ENCODE measurements at places on chromosomes 1 and 21.

- DNase-seq = no peak
Observed at GRCh38 chr1:68352202-68352601, 97.6 kb downstream of the RPE65 start.

DNA sequence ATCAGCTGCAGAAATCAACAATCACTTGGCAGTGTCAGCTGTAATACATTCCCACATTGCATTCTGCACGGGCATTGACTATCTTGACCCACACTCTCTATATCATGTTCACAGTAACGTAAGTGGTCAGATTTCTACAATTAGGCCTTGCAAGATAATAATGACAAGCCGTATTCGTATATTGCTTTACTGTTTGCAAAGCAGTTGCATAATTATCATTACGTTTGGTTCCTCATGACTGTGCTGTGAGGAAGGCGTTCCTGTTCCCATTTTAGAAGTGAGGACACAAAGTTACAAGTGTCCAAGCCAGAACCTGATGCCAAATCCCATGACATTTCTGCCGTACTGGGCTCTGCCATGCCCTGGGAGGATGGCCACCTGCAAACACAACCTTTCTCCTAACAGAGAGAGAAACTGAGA is 53.5 kb upstream of the TARBP1 start:
- DNase-seq = no peak

- no peak for DNase-seq
Observed at GRCh38 chr1:33399375-33399774, 31.5 kb downstream of the PHC2 start.

GRCh38 chr1:42328916-42329496 is 6.0 kb downstream of the FOXJ3 start:
- no peak for DNase-seq

- no peak for DNase-seq
Observed at GRCh38 chr1:44788120-44788860, at the start of gene BEST4. Gene BEST4, minus strand, starts transcription at chr1:44788170. Its CDS starts 465 bp downstream, at chr1:44787705.

DNA sequence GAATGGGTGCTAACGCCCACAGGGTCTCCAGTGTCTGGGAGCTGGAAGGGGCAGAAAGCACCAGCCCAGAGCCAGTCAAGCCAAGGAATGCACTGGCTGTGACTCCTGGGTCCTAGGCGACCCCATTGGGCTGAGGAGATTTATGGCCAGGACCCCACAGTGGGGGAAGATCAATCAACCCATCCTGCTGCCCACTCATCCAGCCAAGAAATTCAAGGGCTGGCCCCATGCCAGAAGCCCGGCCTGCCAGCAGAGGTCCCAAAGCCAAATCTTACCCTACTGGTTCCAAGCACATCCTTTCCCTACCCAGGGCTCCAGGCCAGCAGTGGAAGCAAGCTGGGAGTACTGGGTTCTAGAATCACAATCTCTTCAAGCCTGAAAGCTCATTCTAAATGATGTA is 6.8 kb upstream of the PDZK1IP1 start:
- DNase-seq = no peak

GRCh38 chr1:218866507-218866906 is 307.2 kb upstream of the LYPLAL1 start:
- no peak for DNase-seq

DNA sequence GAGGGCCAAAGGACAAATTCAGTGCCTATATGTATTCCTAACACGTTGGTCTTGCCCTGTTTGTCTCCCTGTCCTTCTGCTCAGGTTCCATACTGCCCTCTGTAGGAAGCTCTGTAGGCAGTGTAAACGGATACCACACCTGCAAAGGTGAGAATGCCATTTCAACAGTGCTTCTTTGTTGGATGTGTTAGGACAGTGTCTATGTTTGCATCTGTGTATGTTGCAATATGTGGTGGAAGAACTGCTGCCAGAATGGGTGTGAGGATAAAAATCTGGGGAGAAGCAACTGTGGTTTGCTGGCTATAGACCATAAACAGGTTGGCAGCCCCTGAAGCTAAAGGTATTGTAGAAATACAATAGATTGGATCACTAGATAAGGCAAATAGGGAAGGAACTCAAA is 113.1 kb upstream of the BMP8A start:
- DNase-seq = peak; percentile 43

DNA sequence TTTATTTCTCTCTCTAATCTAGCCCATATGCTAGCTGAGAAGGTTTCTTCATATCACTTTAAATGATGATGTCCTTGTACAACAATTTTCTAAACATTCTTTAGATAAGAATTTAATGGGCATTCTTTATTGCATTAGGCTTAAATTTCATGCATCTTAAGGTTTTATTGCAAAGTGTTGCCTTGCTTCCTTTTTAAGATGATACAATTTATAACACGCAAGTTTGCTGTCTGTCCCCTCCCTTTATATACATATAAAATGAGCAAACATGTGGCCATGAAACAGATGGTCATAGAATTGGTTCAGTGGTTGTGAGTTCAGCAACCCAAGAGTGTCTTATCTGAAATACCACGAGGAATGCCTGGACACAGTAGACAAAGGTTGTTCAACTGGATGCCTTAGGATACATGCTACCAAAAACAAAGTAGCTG is 12.1 kb downstream of the NBPF3 start:
- DNase-seq = no peak

DNA sequence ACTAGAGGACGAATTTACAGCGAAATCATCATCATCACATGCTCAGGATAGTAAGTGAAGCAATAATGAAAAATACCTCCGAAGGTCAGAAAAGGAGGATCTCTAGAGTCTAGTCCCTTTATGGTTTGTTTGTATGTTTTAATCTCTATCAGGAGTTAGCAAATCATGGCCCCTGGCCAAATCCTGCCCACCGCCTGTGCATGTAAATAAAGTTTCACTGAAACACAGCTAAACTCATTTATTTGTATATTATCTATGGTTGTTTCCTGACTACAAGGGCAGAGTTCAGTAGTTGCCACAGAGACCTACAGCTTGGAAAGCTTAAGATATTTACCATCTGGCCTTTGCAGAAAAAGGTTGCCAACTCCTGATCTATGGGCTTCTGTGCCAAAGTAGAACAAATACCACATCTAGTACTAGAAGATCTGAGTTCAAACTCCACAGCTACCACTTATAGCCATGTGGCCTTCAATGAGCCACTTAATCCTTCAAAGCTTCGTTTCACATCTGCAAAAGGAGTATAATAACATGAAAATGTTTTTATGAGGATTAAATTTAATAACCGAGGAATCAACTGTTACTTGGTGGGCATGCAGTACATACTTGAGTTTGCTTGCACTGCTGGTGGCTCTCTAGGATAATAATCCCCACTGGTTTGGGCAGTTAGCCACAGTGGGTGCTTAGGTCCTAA is 94.0 kb upstream of the KIF26B start:
- DNase-seq = peak; percentile 16

- DNase-seq = no peak
Observed at GRCh38 chr1:27770293-27770830, 2.7 kb upstream of the STX12 start.

GRCh38 chr1:87333692-87334347 is 5.1 kb downstream of the LMO4 start:
- DNase-seq = no peak

GRCh38 chr1:155134880-155135414 is 705 bp upstream of the SLC50A1 start:
- DNase-seq = peak; percentile 96

- no peak for DNase-seq
Observed at GRCh38 chr21:28193189-28193588, 799.5 kb downstream of the LTN1 start.

- no peak for DNase-seq
Observed at GRCh38 chr1:112146201-112146715, 156.8 kb upstream of the KCND3 start.

GRCh38 chr1:11059155-11059967 is 457 bp downstream of the SRM start:
- DNase-seq = no peak

All from LoVo (cell line).